Left kidney (tissue), 8 donors: ENCODE measurements at places on chromosomes 6 and 20. TPM values are rescaled to one million over a fixed set of nuclear protein-coding genes. Genes with fewer than 3 reads are reported as not detected.

IP6K3 gene
- 1.0 TPM for polyA plus RNA-seq

EFCAB8 gene
- polyA plus RNA-seq: 0.55 TPM

DNA sequence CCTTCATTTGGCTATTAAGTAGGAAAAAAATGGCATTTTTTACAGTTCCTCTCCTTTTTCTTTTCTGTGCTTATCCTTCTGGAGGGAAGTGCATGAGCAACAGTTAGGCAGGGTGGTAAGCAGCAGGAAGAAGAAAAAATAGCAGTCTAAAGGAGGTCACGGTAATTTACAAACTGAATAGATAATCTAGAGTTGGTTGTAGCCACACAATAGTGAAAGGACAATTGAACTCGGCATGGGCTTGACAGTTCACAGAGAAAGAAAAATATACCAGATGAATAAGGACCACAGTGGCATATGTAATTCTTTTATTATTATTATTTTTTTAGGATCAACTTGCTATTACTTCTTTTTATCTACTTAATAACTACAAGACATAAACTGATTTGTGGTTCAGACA, 358.6 kb downstream of the BTBD9 start:
- DNase-seq: no peak

- no peak for DNase-seq
Observed at GRCh38 chr20:17704589-17705317, 5.0 kb downstream of the BANF2 start.

DEFB132 gene
- 0.07 TPM for polyA plus RNA-seq

HDGFL1 gene
- not detected for polyA plus RNA-seq

GRCh38 chr20:59437601-59438031, 137.2 kb downstream of the EDN3 start:
- DNase-seq: no peak

DNA sequence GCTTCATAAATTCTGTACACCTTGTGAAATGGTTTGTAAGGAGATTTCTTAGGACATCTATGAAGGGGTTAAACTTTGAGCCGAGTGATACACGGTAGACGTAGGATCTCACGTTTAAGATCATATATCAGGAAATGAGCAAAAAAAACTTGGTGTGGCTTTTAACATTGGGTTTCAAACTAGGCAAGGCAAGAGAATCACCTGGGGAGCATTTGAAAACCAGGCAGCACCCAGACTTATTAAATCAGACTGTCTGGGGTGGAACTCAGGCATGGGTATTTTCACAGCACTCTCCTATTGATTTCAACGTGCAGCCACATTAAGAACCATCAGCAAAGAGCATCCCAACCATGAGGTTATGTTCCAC, 26.4 kb downstream of the LY86 start:
- DNase-seq: no peak

GRCh38 chr6:164151161-164152120, 736.9 kb downstream of the QKI start:
- DNase-seq: no peak

DNA sequence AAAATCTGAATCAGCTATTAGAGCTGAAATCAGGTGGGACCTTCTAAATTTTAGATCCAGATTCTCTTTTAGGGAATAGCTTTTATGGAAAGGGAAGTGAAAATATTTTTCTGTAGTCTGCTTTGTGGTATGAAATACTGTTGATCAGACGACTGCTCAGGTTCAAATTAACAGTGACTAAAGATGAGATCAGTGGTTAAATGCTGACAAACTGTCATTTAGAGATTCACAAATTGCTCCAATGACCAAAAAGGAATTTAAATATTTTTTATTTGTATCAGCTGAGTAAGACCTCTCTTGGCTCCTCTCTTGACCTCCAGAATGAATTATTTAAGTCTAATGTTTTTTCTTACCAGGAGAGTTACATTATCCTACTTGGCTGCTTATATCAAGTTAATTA, 77.3 kb downstream of the KCNQ5 start:
- DNase-seq: no peak

GRCh38 chr6:29919506-29920445, 22.6 kb upstream of the HLA-A start:
- no peak for DNase-seq

XKR7 gene
- 0.35 TPM for polyA plus RNA-seq
